Non-pigmented ciliary epithelial cell (primary cell): ENCODE measurements at places on chromosomes 5 and 9.
A peak's percentile ranks its signal among the peaks of the same experiment; 100 is the strongest.

DNA sequence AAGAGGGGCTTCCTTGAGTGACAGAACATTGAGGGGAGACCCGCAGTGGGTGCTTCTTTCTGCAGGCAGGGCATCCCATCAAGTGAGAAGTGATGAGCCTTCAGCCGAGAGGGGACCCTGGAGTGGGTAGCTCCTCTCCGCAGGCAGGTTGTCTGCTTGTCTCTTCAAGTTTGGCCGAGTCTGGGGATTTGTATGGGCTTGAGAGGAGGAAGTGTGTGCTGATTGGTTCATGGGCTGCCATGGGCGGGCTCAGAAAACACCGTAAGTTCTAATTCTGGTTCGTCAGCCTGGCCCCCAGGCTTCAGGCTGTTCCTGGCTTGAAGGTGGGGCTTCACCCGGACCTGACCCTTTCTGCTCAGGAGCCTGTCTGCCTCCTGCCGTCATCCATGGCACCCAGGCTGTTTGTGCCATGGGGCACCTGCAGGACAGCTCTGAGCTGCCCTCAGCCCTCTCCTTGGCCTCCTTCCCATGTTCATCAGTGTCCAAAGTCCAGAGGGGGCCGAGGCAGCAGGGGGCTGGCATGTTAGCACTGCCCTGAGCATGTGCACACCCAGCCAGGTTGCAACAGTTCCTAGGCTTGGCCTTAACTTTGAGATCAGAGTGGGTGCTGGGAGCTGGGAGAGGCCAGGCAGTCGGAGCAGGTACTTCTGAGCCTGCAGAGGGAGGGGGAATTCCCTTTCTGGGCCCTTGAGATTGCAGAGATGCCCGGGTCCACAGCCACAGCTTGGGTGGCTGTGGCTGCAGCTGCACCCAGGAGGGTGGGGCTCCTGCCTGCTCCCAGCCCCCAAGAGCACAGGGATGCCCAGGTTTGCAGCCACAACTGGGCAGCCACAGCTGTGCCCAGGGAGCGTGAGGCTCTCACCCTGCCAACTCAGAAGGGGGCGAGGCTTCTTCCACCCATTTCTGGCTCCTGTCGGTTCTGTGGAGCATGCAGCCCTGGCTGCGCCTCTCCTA is 13.5 kb upstream of the DHFR start:
- DNase-seq = no peak

DNA sequence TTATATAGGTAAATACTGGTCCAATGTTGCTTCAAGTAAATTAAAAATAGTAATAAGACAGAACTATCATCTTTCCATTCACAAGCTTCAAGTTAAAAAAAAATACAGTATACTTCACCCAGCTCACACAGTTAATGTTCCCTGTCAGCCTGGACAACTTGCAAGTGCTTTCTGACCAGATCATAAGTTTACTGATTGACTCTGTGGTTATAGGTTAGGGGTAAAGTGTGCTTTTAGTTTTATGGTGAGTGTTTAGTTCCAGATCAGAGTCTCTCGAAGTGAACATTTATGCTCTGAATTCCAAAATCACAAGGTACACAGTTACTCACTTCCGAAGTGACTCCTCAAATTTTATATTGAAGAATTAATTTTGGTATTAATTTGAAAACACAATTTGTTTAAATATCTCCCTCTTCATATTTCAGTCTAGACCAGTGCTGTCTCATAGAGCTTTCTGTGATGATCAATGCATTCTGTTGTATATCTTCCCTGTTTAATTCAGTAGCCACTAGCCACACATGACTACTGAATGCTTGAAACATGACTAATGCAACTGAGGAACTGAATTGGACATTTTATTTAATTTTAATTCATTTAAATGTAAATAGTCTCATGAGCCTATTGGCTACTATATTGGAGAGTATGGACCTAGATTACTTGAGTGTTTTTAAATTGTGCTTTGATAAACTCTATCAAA is 90.7 kb downstream of the MEF2C start:
- DNase-seq = peak; percentile 44

DNA sequence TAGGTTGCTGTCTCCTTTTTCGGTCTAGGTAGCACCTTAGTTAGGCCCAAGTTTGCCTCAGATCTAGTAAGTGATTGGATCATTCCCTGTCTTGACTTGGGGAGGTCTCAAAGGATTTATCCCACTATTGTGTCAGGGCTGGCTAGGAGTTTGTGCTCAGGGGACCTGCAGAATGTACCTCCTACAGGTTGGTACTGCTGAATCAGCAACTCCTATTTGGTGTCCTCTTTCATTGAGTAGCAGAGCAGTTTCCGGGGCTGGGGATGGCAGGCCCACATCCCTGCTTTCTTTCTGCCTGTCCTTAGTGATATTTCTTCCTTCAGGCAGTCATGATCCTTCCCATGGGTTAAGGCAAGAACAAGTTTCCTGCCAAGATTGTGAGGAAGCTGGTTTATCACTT is 192.9 kb upstream of the CCNH start:
- DNase-seq = no peak

- DNase-seq = peak; percentile 26
Measured at GRCh38 chr5:66171349-66172344, 27.5 kb downstream of the SREK1 start.

- no peak for DNase-seq
Measured at GRCh38 chr9:125125523-125125922, 17.8 kb downstream of the SCAI start.

- no peak for DNase-seq
Measured at GRCh38 chr9:22238809-22239684, 207.6 kb upstream of the DMRTA1 start.

DNA sequence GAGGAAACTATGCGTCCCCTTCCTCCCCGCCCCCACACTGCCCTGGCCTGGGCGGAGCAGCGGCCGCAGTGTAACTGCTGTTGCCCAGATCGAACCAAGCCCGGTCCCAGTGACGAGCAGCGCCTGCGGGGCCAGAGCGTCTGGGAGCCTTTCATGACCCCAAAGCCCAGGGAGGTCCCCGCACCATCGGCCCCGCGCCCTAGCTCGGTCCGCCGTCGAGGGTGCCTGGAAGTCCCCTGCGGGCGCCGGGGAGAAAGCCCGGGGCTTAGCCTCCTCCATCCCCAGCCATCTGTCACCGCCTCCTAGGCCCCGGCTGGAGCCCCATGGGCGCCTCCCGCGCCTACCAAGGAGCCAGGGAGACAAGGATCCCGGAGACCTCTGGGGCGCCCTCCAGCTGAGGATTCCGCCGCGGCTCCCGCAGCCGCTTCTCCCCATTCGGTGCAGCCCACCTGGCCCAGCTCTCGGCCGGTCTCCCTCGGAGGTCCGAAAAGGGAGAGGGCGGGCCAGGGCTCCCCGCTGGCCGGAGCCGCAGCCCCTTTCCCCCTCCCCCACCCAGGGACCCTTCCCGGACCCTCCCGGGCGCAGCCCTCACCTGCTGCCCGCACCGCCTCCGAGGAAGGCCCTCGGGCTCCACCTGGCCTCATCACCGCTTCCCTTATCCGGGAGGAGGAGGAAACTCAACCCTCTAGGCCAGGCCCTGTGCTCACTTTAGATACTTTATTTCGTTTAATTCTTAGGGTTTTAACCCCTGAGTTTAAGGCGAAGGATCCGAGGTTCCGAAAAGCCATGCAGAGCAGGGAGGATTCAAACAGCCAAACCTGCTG is 45.6 kb downstream of the APTX start:
- DNase-seq = no peak

GRCh38 chr5:166713295-166713694 is 1578.2 kb upstream of the WWC1 start:
- DNase-seq = no peak

DNA sequence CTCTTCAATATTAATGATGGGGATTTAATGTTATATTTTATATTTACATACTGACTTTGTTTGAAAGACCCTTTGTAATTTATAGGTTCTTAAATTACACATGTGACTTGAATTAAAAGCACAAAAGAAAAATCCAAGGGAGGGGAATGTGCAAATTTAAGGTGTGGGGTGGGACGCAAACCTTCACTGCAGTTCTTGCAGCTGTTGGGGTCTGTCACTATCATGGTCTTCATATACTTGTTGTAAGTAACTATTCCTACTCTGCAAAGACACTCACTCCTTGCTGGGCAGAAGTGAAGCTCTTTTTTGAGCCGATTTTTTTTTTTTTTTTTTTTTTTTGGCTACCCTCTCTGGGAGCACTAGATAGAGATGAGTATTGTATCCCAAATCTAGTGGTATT is 505.3 kb downstream of the ARHGEF28 start:
- DNase-seq = no peak

- peak; percentile 84 for DNase-seq
Measured at GRCh38 chr5:157390551-157391297, 69.3 kb upstream of the NIPAL4 start.

GRCh38 chr9:136088939-136089696 is 6.0 kb downstream of the NACC2 start:
- no peak for DNase-seq

DNA sequence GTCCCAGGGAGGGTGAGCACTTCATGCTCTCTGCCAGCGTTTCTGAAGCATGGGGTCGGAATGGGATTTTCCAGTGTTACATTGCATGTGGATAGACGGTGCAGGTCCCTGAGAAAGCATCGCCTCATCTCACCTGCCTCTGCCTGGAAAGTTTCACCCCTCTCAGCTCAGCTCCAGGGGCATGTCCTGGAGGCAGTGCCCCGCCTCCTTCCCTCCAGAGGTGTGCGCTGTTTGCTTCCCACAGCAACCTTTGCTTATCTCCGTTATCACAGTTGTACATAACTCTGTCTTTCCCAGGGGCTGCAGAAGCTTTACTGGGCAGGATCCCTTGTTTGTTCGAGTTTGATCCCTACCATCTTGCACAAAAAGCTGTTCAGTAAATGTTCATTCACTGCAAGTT is 10.7 kb upstream of the CREBRF start:
- DNase-seq = no peak

DNA sequence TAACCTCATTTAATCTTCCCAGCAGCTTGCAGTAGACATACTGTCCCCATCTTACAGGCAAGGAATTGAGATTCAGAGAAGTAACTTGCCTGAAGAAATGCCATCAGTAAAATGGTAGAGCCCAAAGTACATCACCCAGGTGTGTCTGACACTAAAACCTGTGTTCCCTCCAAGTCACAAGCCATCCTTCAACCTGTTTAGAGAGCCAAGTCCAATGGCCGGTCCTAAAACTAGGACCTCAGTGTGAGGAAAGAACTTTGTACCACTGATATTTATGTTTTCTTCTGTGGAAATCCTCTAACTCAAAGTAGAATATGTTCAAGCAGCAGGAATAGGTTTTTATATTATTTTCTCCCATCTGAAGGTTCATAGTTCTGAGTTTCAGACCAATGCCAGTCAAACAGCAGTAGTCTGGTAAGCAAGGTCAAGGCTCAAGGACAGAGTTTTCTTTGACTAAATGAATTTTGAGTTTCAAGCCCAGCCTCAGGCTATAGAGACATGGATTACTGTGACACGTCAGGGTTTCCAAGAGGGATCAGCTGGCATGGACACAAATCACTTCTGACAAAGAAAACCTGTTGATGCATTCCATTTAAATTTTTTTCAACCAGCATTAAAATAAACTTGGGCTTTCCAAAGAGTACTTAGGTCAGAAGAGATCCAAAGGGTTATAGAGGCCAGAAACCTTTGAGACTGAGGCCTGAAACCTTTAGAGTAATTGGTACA is 80.9 kb upstream of the PLPP6 start:
- DNase-seq = no peak

- DNase-seq = no peak
Measured at GRCh38 chr9:35842020-35842745, 13.2 kb downstream of the TMEM8B start.

- DNase-seq = no peak
Measured at GRCh38 chr9:101414839-101415238, 16.2 kb downstream of the ZNF189 start.

GRCh38 chr5:94407023-94407422 is 211.4 kb downstream of the KIAA0825 start:
- DNase-seq = peak; percentile 8

GRCh38 chr5:134116789-134117761 is 2.6 kb downstream of the TCF7 start:
- no peak for DNase-seq

GRCh38 chr9:97440160-97440559 is 28.3 kb downstream of the TDRD7 start:
- DNase-seq = no peak

DNA sequence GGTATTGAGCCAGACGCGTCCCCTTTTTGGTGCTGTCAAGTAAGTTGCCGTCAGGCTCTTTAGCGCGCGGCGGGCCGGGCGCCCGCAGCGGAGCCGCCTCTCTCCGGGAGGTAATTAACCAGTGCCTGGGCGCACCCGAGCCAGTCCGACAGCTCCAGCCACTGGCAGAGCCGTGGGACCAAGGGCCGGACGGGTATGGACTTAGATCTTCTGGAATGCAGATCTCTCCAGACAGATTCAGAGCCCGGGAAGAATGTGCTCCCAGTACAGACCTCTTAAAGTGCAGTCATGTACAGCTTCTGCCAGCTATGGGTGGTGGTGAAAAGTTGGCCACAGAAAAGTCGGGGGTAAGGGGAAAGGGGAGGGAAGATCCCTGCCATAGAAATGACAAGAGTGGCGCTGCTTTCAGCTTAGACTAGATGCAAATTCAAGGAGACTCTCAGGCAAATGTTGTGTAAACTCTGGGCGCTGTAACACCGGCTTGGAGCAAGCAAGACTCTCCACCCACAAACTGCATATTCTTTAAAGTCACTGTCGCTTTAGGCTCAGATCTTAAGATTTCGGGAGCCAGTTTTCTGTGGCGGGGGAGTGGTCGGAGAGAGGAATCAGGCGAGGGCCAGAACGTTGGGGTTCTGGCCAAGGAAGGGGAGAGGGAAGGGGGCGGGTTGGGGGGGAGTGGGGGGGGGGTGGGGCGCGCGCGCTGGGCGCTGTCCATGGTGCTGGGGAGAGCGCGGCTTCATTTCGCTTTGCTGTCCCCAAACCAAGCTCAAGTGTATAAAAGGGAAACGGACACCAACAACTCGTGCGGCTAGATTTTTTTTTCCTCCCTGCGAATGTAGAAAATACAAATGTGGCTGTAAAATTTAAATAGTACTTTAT is 29.2 kb downstream of the NR2F1 start:
- no peak for DNase-seq

- no peak for DNase-seq
Measured at GRCh38 chr5:58143727-58144126, 316.2 kb downstream of the PLK2 start.

GRCh38 chr5:8184455-8185063 is 315.6 kb downstream of the MTRR start:
- no peak for DNase-seq

- no peak for DNase-seq
Measured at GRCh38 chr5:6505416-6505755, 56.7 kb downstream of the UBE2QL1 start.

- no peak for DNase-seq
Measured at GRCh38 chr5:16975950-16976624, 40.0 kb upstream of the MYO10 start.

DNA sequence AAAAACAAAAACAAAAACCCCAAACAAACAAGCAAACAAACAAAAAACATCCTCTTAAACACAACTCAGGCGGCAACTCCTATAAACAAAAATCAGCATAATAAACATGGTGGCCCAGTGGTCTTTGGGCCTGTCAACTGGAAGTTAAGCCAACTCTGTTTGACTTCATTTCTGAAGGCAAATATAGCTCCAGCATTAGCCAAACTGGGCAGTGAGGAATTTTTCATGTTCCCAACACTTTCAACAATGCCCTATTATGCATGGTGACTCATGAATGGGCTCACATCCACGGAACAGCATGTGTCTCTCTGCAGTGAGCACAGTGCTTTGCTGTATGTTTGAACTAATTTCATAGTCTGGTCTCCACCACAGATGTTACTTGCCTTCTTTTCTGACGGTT is 143.9 kb upstream of the STC2 start:
- peak; percentile 93 for DNase-seq
